MV-4-11 (cell line): ENCODE measurements at places on chromosomes 5 and 9.

- DNase-seq: no peak
These were observed 141.2 kb downstream of the TRIM36 start for GRCh38 chr5:115028557-115028956.

DNA sequence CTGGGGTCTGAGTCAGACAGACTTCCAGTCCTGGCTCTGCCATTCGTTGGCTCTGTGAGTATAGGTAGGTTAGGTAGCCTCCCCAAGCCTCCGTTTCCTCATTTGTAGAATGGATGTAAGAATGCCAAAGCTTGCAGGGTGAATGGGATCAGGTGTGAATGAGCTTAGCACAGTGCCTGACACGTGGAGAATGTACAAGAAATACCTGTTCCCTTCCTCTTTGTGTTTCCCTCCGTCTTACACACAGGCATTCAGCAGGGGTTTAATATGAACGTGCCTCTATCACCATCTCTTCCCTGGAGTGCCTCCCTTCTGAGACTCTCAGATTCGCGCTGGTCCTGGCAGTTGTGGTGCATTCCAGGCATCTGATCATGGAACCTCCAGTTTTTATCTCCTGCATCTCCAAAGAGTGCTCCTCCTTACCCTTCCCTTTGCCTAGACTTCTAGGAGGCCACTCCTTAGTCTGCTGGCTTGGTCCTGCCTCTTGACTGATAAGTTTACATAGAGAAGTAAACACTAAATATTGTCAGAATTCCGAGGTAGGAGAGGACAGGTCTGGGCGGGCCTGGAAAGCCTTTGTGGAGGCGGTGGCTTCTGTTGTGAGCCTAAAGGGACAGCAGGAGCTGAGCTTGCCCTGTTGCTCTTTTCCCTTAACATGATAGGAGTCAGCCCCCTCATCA lies 199.4 kb downstream of the AOPEP start:
- no peak for DNase-seq

GRCh38 chr9:88973281-88974045 lies 17.8 kb upstream of the S1PR3 start:
- no peak for DNase-seq

DNA sequence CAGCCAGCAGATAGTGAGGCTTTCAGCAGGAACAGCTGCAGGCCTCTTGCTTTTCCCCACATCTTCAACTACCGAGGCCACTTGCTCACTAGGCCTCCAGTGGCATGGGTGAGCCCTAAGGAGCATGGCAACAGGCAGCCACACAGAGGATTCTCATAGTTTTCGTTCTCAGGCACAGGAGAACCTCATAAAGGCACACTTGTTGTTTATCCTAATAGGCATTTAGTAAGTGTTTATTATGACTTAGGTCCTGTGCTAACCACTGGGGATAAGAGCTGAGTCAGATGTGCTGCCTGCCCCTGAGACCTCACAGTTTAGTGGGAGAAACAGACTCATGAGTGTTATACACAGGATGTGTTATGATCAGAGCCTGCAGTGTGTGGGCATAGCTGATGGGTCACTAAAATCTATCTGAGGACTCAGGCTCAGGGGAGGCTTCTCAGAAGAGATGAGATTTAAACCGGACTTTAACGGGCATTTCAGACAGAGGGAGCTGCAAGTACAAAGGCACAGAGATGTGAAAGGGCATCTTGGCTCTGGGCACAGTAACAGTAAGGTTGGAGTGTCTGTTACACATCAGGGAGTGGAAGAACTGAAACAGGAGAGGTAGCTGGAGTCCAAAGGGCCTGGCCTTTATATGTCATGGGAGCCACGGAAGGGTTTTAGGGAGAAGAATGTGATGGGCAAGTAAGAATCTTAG lies 21.0 kb upstream of the HEMGN start:
- DNase-seq: no peak

- no peak for DNase-seq
These were observed 77.0 kb downstream of the NEK6 start for GRCh38 chr9:124334568-124335319.
